NCI-H345 (cell line): ENCODE measurements at places on chromosomes 16 and 17.
A peak's percentile ranks its signal among the peaks of the same experiment; 100 is the strongest.

GRCh38 chr16:55839115-55839514 is 6.2 kb upstream of the CES1 start:
- DNase-seq: no peak

GRCh38 chr16:46830417-46830901 is 521 bp downstream of the C16orf87 start:
- DNase-seq: peak; percentile 33

GRCh38 chr16:52389045-52389444 is 157.9 kb downstream of the TOX3 start:
- no peak for DNase-seq

DNA sequence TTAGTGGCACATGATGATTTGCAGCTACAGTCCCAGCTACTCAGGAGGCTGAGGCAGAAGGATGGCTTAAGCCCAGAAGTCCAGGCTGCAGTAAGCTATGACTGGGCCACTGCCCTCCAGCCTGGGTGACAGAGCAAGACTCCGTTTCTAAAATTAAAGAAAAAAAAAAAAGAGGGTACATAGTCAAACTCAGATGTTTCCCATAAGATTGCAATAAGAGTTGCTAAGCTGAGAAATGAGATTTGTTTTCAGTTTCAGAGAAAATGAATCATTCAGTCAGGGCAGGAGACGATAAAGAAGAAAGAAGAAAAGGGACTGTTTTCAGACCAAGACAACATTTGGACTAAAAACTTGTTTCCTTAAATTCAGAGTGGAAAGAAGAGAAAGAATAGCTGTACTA is 30.2 kb upstream of the PHLPP2 start:
- DNase-seq: no peak
